H4 (cell line): ENCODE measurements at places on chromosomes 12 and 14.

- DNase-seq = no peak
These were observed 37.6 kb upstream of the CCDC63 start for GRCh38 chr12:110809149-110809548.

DNA sequence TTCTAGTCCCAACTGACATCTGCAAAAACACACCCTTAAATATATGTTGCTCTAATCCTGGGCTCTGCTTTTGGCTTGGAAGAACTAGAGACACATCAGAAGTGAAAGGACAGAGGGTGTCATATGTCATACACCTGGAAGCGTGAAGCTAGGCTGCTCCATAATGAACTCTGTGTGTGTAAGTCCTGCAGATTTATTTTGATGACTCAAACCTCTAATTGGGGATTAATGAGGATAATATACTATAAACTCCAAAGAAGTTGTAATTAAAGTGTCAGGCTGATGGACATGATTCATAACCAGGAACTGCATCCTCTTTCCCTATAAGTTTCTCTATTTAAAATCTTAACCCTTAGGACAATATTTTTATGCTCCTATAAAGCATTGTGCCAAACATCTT is 4.4 kb upstream of the KCNK10 start:
- no peak for DNase-seq

DNA sequence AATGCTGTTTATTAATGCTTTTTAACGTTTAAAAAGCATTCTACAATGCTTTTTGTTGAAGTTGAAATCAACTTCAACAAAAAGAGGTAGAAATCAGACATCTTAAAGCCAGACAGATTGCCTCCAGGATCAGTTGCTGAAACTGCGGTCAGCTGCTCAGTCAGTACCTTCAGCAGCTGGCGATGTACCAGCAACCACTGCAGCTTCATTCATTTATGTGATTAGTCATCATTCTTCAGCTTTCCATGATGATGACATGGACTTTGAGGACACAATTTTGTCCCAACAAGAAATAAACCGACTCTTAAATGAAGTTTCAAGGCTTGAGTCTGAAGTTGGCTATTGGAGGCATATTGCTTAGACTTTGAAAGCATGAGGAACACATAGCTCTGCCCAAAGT is 31.5 kb upstream of the NUAK1 start:
- DNase-seq = peak; percentile 86

DNA sequence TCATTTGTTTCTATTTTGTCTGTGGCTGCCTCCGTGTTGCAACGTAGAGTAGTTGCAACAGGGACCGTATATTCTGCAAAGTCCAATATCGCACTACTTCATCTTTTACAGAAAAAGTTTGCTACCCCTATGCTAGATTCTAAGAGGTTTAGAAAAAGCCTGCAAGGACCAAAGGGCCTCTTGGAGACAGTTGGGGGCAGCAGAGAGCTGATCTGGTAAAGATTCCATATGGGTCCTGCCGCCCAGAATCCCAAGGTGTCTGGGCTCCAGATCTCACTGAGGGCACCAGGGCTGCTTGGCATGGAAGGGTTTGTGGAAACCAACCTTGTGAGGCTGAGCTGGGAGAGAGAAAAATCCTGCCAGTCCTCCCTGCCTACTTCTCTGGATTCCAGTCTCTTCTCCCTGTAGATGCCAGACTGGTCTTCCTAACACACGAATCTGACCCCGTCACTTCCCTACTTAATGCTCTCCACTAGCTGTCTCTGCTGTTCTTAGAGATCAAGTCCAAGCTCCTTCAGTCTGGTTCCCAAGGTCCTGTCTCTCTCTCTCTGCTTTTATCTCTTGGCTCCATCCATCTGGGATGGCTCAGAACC is 74.6 kb downstream of the GLRX5 start:
- DNase-seq = peak; percentile 39

DNA sequence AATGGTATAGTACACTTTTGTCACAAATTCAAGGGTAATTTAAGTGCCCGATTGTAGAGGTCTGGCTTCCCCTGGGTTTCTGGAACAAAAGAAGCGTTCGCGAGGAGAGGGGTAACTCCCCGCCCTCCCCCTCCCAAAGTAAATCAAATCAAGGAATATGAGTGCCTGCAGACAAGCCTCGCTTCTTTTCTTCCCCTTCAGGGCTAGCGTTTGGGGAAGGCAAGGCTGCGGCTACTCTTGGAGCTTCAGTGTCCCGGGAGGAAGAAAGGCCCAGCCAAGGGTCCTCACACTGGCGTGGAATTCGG is 456 bp upstream of the TMPO start:
- no peak for DNase-seq

DNA sequence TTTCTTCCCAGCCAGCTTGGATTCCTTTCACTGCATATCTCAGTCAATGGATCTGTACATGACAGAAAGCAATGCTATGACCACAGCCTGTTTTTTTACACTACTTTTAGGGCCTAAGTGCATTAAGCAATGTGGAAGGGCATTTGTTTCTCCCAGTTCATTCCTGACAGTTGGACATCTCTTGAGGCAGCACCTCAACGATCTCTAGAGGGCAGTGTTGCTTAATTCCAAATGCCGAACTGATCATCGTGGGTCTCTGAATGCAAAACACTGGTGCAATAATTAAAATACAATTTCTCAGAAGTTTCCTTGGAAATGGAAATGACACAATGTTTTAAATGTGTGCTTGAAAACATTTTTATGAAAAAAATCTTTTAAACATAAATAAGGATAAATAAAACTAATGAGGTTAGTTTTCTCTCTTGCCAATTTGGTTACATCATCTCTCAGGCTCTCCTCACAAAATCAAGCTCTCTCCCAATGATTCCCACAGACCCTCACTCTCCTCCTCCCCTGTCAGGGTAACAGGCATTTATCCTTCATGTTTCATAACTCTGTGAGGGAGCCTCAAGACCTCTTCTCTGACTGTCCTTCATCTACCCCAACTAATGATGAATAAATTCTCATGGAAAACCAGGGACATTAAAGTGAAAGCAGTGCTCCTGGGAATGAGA is 192.4 kb upstream of the SLC16A7 start:
- peak; percentile 75 for DNase-seq

DNA sequence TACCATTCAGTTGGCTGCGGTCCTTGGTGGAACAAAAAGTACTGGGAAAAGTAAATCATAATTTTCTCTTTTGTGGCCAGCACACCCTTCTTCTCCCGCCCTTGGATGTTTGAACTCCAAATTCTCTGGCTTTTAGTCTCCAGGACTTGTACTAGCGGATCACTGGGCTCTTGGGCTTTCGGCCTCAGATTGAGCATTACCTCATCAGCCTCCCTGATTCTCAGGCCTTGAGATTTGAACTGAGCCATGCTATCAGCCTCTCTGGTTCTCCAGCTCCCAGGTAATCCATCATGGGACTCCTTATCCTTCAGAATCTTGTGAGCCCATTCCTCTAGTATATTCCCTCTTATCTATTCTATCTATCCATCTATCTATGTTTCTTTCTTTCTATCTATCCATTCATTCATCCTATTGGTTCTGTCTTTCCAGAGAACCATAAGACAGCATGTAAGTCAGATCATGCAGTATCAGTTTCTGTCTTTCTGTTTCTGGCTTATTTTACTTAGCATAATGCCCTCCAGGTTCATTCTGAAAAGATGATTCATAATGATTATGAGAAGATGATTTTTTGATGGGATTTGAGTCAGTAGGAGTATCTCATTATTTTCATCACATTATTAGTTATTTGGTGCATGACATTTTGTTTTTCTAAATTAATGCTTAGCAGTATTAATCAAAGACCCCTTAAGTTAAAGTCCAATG is 814.9 kb downstream of the LRFN5 start:
- DNase-seq = no peak

DNA sequence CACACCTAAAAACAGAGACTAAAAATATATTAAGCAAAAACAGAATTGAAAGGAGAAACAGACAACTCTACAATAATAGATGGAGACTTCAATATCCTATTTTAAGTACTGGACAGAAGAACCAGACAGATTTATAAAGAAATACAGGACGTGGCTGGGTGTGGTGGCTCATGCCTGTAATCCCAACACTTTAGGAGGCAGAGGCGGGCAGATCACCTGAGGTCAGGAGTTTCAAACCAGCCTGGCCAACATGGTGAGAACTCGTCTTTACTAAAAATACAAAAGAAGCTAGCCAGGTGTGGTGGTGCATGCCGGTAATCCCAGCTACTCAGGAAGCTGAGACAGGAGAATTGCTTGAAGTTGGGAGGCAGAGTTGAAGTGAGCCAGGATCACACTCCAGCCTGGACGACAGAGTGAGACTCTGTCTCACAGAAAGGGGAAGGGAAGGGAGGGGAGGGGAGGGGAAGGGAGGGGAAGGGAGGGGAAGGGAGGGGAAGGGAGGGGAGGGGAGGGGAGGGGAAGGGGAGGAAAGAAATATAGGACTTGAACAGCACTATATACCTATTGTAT is 53.0 kb downstream of the CDK17 start:
- no peak for DNase-seq

DNA sequence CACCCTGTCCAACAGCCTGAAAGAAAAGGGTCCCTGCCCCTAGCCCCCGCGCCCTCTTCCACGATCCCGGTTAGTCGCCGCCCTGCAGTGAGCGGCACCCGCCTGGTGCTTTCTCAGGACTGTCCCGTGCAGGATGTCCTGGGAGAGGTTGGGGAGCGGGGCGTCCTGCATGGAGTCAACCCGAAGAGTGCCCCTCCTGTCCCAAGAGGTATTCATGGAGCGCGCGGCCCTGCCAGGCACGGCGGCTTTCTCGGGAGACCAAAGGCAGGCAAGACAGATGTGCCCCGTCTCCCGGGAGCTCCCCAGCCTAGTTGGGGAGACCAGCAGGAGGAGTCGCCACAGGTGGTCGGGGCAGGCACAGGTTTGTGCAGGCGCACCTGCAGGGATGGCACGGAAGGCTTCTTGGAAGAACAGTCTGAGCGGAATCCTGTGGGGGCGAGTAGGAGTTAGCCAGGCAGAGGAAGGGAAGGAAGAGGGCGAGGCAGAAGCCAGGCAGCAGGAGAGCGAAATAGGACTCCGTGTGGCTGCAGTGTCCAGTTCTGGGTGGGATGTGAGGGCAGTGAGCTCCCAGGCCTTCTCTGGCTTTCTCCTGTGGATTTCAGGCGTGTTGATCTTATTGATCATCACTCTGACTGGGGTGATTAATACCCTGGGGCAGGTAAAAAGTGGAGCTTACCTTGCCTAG is 723 bp downstream of the SIVA1 start:
- no peak for DNase-seq

DNA sequence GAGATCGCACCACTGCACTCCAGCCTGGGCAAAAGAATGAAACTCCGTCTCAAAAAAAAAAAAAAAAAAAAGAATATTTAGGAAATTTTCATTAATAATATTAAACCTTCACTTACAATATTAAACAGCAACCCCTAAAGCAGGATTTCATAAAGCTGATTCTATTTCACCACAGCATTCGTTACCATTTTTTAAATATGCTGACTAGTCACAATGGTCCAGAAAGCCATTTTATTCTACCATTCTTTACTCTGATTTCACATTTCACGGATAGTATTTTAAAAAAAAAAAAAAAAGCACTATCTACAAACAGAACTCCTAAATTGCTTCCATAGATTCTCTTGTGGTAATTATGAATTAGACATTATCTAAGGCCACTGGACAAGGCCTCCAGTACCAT is 27.6 kb downstream of the SARNP start:
- no peak for DNase-seq

DNA sequence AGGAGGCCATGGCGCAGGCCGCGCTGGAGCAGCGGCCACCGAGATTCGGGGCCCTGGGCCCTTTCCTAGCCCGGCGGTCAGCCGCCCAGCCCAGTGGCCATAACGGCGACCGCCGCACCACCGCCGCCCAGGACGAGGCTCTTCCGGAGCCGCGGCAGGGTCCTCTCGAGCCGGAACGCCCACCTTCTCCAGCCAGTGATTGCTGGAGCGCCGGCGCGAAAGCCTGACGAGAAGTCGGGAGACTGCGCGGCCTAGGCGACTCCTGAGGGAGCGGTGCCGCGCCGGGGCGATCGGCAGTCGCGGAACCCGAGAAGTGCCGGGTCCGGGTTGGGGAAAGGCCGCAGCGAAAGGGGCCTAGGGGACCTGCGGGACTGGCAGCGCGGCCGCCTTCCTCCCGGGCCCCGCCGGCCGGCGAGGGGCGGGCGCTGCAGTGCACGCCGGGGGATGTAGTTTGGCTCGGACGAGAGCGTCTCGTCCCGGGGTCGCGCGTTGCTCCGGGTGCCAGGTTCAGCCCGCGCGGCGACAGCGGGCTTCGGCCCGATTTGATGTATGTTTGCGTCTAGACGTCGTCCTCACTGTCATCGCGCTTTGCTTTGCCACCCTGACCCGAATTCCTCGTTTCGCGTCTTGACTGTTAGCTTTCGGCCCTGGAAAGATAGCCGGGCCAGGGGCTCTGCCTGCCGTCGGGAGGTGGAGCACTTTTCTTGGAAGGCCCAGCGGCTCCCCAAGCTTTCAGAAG is at the start of gene VTI1B:
VTI1B (minus strand) TSS at position 153 of the 739 bp plus-strand sequence; CDS start at position 10, 143 bp downstream.
- peak; percentile 43 for DNase-seq

DNA sequence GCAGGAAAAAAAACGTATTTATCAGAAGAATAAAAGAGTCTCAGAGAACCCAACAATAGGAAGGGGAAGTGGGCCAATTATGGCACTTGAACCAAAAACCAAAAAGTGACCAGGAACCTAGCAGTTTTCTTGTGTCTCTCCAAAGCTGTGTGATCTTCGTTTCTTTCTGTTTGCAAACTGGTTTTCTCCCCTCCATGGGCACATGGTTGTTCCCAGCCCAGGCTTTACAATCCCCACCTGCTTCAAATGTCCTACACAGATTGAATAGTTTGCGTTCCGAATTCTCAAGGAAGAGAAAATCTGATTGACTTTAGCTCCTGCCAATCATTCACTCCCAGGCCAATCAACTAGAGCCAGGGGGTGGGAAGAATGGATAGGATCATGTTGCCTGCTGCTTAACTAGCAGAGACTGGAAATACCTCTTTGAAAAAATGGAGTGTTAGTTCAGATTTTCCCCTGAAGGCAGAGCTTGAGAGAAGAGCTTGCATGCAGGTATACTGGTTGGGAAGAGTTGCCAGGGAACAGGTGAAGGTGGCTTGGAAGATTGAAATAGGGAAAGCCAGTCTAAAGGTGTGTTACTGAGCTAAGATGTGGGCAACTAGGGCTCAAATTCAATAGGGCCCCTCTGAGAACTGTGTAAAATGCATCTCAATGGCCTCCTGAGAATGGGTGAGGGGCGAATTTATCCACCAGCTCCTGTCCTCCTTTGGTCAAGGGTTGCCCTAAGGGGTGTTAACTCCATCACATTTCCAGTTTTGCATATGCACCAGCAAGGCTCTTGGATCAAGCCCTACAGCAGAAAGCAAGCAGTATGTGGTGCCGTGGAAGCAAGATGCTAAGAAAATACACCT is 106.4 kb upstream of the SRRM4 start:
- no peak for DNase-seq

DNA sequence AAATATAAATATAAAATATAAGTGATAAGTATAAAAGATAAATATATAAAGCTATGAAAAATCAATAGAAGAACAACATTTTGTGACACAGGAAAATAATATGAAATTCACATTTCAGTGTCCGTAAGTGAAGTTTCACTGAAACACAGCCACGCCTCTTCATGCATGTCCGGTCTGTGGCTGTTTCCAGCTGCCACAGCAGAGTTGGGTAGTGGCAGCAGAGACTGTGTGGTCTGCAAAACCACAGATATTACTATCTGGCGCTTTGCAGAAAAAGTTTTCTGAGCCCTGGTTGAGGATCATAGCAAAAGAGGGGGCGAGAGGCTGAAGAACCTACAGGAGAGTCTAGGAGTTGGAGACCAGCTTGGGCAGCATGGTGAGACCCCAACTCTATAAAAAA is 780 bp downstream of the SERPINA4 start:
- DNase-seq = no peak
